ENCODE measurements at places on chromosomes 3 and 15.

DNA sequence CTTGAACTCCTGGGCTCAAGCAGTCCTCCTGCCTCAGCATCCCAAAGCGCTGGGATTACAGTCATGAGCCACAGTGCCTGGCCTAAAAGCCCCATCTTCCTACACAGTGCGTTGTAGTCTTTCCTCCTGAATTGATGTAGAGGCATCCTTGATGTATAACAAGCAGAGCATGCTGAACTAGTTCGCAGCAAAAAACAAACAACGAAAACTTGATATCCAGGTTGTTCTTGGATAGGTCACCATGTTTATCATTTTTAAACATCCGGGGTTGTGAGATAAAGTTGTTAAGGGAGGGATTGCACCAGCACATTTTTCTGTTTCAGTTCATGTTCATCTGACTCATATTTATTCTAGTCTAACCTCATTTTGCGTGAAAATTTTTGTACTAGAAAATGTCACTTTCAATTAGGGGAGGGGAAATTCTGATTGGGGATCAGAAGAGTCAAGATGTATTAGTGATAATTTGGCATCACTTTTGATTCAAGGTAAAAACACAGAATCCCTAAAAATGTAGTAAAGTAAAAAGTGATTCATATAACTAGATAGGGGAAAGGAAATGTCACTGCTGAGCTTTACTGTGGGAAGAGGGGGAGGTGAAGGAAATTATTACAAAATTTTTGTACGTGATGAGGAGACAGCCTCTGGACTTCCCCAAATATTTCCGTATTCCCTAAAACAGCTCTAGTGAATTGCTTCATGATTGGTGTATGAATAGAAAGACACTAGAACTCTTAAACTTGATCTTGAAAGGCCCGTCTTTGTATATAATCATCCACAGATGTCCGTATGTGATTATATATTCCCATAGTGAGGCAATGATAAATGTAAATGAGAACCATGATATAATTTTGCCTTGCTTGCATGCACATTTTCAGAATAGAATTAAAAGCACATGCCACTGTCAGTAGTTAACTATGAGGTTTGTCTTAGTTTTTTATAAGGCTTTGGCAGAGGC, 22.9 kb downstream of the RAB8B start:
- no peak for DNase-seq

DNA sequence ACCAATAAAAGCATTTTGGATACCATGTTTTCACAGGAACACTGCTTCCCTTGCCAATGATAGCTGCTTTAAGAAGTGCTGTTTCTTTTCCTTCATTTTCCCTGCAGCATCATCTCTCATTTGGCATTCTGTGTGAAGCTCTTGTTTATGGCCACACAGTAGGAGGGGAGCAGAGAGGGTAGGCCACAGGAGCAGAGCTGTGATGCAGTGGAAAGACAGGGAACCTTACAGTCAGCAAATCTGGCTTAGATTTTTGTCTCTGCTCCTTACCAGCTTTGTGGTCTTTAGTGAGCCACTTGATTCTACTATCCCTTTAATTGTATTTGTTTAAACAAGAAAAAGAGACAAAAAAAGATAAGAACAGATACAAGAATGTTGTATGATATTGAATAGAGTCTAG, 138.7 kb downstream of the RPL22L1 start:
- no peak for DNase-seq

DNA sequence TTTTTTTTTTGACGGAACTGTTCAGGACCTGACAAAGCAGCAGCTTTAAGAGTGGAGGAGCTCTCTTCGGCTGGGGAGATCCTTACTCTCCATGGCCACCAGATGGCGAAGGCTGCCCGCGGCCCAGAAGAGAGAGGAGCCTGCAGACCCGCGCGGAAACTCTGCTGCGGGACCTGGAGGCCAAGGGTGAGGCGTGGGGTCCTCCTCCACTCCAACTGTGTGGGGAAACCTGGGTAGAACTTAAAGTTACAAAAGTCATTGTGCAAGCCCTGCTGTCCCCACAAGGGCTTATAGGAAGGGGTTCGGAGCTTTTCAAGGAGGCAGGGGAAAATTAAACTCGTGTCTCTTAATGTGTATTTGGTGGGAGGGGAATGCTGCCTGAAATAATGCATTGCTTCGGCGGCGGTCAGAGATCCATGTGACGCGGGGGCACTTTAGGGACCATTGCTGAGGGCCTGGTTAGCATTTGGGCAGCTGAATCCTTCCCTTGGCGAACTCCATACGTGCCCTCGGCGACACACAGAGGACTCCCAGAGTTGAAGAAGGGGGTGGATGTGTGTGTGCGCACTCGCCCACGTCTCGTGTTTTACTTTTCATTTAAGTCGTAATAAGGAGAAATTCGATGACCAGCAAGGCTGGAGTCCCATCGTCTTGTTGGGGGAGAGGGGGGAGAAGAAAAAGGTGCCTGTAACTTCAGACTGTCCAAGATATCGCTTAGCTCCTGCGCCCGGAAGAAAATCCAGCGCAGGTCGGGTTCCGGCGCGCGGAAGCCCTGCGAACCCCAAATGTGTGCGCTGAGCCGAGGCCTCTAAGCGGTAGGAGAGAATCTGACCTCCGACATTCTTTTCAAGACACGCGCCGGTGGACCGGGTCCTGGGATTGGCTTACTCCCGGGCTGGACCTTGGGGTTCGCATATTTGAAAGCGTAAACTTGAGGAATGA, 9.7 kb downstream of the EOMES start:
- peak; percentile 66 for DNase-seq

DNA sequence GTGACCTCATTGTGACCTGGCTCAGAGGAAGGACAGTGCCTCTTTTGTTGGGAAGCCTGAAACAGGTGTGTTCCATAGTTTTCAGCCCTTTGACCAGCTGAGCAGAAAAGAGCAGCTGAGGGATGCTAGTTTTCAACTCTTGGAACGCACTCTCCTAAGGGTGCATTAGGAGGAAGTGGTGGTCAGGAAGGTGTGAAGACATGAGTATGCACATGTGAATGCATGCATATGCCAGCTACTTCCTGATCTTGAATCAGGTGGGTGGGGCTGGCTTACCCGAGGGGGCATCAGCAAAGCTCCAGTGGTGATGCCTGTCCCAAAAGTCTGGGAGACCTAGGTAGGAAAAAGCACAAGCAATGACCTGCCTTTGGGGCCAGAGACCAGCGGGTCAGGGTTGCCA, 23.3 kb upstream of the CEMIP start:
- no peak for DNase-seq

- DNase-seq: no peak
These were observed 1346.1 kb downstream of the OTOL1 start for GRCh38 chr3:162842549-162843216.

DNA sequence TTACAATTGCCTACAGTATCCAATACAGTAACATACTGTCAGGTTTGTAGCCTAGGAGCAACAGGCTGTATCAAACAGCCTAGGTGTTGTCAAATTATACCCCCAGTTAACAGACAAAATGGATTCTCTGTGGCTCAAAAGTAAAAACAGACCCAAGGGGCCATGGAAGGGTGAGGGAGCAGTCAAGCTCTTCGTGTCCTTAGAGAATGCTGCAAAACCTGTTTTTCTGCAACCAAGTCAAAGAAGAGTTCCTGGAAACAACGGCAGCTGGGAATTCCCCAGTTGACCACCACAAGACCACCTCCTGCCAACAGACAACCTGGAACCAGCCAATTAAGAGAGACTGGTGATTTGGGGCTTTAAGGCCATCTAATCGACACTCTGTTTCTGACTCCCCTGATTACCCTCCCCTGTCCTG, 11.1 kb upstream of the THUMPD3 start:
- DNase-seq: no peak

DNA sequence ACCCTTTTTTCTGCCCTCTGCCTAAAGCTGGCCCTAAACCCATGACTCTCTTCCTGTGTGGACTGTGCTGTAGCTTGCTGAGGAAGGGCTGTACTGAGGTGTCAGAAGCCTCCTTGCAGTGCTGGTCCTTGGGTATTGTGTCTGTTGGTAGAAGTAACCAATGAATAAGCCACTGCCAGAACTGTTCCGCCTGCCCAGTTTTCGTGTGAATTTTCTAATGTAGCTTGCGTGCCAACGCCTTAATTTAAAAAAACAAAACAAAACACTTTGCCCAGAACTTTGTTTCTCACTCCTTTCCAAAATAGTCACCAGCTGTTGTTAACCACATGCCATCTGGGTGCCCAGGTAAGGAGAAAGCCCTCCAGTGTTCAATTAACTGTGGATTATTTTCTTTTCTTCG, 101.9 kb downstream of the KLHL25 start:
- DNase-seq: no peak

Measured in stimulated activated CD4-positive, alpha-beta T cell treated with anti-CD3 and anti-CD28 coated beads, Interleukin-15, amount 100 ng/mL, for 48 hours (primary cell).